Fibroblast of lung (primary cell): ENCODE measurements at places on chromosomes 13 and 19.

DNA sequence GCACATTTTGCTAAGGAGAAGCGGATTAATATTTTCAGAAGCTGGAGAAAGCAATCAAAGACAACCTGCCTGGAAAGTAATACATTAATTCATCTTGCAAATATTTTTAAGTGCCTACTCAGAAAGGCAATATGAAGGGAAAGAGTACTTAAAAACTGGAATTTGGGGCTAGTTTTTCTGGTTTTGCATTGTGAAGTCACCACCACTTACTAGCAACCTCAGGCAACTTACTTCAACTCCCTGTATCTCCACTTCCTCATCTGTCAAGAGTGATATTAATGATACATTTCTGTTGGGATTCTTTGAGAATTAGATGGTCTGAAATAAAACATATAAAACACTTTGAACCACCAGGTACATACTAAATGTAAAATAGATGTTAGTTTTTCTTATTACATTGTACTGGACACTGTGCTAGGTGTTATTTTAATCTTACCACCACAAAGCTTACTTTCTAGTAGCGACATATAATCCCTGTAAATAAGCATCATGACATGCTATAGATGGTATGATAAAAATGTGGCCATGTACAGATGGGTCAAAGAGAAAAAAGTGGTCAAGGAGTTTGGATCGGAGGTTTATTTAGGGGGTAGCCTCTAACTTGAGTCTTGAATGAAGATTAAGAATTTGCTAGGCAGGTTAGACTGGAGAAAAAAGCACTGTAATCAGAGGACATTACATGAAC, 101.2 kb downstream of the SPRY2 start:
- no peak for DNase-seq

GRCh38 chr13:65597839-65598818, 1632.0 kb downstream of the PCDH9 start:
- DNase-seq, result peak; percentile 93

DNA sequence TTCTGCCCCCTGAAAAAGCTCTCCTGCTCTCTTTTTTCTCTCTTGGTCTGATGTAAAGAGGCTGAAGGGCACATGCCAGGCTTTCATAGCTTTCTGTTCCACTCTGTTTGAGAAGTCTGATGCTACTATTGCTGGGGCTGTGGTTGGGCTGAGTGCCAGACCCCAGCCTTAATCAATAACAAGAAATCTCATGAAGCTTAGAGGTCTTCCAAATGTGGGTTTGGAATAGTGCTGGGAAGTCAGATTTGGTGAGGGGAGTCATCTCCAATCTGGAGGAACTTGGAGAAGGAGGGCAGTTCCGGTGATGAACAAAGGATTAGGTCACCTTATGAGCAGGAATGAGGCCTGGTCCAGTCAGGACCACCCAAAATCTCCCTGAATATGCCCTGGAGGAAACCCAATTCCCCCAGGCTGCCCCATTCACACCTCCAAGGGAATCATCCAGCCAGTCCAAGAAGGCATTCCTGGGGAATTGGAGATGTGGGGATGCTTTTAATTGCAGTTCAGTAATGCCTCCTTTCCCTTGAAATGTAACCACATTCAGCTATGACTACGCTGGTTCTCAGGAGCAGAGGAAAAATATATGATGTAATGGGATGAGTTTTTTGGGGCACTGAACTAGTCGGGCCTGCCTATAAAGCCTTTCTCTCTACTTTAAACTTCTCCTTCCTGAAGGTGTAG, 102.0 kb downstream of the STARD13 start:
- DNase-seq, result no peak

- DNase-seq, result no peak
These were observed 1.6 kb downstream of the RPL13A start for GRCh38 chr19:49488863-49489537.

- peak; percentile 56 for DNase-seq
These were observed 10.3 kb downstream of the ACTN4 start for GRCh38 chr19:38657633-38658222.

- DNase-seq, result no peak
These were observed 1021.5 kb downstream of the PCDH9 start for GRCh38 chr13:66208589-66208988.

DNA sequence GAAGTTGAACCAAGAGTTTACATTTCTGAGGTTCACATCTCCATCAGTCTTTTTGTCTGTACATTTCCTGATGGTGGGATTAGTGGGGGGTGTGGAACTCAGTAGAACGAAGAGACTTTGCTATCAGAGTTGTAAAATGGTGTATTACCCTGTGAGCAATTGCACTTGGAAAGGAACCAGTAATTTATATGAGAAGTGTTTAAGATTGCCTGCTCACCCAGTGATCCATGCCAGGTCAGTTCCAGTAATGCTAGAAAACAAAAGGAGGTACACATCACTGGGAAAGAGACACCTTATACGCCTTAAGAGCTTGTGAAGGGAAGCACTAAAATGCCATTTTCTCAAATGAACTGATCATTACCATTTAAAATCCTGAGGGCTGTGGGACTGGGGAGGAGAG, 7.5 kb upstream of the DACH1 start:
- no peak for DNase-seq

DNA sequence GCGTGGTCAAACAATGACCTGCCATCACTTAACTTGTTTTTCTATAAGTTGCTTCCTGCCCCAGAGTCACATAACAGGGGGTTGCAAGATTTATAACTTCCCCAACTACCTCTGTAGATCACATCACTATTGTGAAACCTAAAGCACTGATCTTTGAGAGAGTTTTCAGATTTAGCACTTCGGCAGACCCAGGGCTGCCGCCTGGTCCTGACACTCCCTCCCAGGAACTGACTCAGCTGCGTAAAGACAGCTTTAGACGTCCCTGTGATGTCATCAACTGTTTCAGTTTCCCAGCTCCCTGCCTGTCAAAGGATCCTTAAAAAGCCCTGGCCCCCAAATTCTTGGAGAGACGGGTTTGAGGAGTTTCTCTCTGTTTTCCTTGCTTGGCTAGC, 33.3 kb downstream of the IGFL2 start:
- peak; percentile 78 for DNase-seq

DNA sequence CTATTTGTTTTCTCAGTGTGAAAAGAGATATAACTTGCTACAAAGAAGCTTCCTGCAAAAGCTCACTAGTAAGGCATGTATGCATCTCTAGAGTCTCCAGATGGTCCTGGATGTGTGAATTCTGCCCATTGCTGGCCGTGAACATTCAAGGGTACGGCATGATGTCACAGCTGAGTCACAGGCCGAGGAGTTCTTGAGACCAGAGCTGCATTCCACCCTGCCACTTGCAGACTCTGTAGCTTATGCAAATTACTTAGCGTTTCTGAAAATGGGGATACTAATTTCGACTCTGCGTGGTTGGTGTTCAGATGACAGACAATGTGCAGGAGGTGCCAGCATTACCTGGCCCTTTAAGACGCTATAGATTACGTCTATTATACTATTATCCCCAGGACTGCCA, 470.7 kb downstream of the ZNF536 start:
- no peak for DNase-seq

GRCh38 chr19:37942516-37942902, 35.5 kb downstream of the SIPA1L3 start:
- no peak for DNase-seq

- DNase-seq, result peak; percentile 60
These were observed 545.2 kb downstream of the GPC6 start for GRCh38 chr13:93771782-93772181.

DNA sequence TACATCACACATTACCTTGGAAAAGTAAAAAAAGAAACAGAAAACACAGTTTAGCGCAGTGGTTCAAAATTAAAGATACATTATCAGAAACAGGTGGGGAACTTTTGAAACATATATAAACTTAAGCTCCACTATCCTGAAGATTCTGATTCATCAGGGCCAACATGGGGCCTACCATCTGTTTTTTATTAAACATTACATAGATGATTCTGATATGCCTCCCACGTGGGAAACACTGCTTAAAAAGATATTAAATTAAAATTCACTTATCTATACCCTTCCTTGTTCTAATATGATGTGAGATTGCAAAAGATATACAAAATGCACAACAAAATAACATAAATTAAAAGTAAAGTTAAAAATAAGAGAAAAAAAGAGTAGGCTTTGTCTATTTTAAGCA, 125.0 kb downstream of the VWA8 start:
- peak; percentile 62 for DNase-seq

DNA sequence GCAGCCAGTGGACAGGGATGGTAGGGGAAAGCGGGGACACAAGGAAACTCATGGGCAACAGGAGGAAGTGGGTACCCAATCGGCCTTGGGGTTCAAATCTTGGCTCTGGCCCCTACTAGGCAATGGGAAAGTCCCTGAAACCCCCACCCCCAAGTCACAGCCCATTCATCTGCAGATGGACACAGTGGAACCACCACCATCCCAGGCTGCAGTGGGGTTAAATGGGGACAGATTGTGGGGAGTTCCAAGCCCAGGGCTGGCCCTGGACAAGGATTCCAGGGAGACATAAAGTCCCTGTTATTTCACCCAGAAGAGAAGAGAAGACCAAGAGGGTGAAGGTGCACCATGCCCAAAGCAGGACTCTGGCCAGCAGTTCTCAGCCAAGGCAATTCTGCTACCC, 48.5 kb downstream of the CPAMD8 start:
- DNase-seq, result no peak

DNA sequence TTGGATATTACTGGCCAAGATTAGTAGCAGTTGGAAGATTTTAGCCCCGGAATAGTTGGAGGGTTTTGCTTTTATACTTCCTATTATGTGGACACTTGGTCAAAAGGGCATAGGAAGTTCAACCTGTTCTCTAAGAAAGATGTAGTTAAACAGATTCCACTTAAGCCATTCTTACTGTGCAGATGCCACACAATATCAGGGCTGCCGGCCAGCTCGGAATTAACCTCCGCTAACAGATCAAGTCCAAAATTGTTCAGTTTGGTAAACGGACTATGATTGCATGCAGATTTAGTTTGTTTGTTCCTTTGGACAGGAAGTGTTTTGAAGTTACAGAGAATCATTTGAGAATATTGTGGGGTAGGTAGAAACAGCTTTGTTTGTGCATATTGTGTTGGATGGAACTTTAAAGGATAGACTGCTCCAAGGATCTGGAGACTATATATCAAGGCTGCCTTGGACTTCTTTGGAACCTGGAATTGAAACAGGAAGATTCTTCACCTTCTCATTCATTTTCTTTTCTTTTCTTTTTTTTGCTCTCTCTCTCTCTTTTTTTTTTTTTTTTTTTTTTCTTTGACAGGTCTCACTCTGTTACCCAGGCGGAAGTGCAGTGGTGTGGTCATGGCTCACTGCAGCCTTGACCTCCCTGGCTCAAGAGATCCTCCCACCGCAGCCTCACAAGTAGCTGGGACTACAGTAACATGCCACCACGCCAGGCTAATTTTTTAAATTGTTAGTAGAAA, 5.0 kb upstream of the SPRY2 start:
- no peak for DNase-seq
